ENCODE measurements at places on chromosomes 6 and 20. TPM values are rescaled to one million over a fixed set of nuclear protein-coding genes. Genes with fewer than 3 reads are reported as not detected.

Gene HLA-DQB1
- total RNA-seq, result not detected

Gene SKIC2
- 24.2 TPM for total RNA-seq

Gene MUC21
- not detected for total RNA-seq

Gene NKAPL
- total RNA-seq, result not detected

Gene HAO1
- total RNA-seq, result not detected

Gene TCFL5
- 3.8 TPM for total RNA-seq

Gene C6orf132
- total RNA-seq, result 1.1 TPM

Gene WFDC10B
- total RNA-seq, result not detected
